ENCODE measurements at places on chromosomes 5 and 9.

- DNase-seq, result peak; percentile 96
Observed at GRCh38 chr9:95793924-95794828, 81.3 kb upstream of the ERCC6L2 start.

DNA sequence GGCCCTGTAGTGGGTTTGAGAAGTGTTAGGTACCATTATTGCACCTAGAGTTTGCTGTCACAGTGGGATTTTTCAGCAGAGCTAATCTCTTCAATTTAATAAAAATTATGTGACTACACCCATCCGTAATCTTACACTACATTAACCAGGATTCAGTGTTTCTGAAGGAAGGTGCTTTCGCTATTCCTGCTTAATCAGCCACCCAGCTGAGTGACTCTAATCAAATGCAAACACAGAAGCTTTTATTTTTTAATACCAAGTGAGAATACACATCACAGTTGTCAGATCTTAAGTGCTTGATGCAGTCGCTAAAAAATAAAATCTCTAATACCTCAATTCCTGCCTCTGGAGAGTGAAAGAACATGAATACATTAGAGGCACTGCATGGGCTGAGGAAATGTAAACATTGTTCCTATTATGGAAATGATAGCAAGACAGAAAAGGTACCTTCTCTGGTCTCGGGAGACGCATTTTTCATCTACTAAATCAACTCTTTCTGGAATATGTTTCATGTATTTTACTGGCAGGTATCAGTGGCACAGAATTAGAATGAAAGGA, 125.7 kb downstream of the SEMA6A start:
- DNase-seq, result no peak

DNA sequence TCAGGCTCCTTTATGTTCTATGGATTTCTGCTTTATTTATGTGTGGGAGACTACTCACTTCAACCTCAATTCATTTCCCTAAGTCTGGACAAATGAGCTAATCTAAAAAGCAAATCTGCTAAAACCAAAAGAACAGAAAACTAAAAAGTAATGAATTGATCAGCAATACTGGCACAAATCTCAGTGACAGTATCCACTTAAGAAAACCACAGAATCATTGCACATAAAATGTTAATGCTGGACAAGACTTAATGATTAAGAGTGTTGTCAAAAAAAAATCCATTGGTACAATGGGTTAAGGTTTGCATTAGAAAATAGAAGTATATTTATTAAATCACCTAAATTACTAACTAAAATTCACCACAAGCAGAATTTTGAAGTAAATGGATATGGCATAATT, 147.6 kb downstream of the EDIL3 start:
- no peak for DNase-seq

- peak; percentile 77 for DNase-seq
Observed at GRCh38 chr9:13088720-13089427, 190.6 kb downstream of the MPDZ start.

DNA sequence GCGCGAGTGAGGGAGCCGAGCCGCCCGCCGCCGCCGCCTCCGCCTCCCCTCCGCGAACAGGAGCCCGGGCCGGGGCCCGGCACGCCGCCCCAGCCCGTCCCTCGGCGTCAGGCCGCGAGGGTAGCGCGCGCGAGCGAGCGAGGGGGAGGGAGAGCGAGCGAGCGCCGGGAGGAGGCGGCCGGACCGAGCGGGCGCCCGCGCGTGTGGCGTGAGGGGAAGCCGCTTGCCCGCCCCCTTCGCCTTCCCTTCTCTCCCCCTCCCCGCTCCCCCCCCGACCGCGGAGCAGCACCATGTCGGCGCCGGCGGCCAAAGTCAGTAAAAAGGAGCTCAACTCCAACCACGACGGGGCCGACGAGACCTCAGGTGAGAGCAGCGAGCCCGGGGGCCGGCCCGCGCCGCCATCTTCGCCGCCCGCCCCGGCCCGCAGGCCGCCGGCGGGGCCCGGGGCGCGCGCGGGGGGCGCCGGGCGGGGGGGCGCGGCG, 312 bp downstream of the SET start:
- DNase-seq, result no peak

GRCh38 chr9:130824643-130825350, 10.3 kb upstream of the ABL1 start:
- DNase-seq, result peak; percentile 94

DNA sequence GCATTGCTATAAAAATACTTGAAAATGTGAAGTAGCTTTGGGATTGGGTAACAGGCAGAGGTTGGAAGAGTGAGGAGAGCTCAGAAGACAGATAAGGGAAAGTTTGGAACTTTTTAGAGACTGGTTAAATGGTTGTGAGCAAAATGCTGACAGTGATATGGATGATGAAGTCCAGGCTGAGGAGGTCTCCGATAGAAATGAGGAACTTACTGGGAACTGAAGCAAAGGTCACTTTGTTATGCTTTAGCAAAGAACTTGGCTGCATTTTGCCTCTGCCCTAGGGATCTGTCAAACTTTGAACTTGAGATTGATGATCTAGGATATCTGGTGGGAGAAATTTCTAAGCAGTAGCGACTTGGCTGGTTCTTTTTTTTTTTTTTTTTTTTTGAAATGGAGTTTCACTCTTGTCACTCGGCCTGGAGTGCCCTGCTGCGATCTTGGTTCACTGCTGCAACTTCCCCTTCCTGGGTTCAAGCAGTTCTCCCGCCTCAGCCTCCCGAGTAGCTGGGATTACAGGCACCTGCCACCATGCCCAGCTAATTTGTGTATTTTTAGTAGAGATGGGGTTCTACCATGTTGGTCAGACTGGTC, 998.9 kb downstream of the TLE1 start:
- no peak for DNase-seq

DNA sequence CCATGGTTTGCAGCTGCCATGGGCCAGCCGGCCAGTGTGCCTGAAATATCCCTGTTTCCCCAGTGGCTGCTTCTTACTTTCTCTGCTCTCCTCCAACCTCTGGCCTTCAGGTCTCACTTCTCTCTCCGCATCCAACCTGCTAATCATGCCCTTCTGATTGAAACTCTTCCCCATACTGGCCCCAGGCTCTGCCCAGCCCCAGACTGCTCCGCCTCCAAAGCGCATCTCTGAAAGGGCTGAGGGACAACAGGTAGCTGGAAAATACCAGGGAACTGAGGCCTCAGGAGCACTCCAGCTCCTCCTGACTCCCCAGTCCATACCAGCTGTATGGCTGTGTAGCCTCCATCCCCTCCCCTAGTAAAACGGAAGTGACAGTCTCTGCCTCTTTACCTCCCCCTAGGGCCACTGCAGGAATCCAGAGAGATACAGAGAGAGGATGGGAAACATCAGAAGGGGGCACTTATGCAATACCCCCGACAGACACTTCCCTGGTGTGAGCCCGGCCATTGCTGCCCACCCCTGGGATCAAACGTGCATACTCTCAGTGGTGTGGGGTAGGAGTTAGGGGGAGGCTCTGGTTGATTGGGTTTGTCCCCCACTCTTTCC, 34.2 kb downstream of the PAX5 start:
- DNase-seq, result no peak

GRCh38 chr5:81068635-81069034, 108.5 kb downstream of the RASGRF2 start:
- DNase-seq, result no peak

GRCh38 chr9:125142560-125143376, 560 bp downstream of the SCAI start:
- DNase-seq, result no peak

DNA sequence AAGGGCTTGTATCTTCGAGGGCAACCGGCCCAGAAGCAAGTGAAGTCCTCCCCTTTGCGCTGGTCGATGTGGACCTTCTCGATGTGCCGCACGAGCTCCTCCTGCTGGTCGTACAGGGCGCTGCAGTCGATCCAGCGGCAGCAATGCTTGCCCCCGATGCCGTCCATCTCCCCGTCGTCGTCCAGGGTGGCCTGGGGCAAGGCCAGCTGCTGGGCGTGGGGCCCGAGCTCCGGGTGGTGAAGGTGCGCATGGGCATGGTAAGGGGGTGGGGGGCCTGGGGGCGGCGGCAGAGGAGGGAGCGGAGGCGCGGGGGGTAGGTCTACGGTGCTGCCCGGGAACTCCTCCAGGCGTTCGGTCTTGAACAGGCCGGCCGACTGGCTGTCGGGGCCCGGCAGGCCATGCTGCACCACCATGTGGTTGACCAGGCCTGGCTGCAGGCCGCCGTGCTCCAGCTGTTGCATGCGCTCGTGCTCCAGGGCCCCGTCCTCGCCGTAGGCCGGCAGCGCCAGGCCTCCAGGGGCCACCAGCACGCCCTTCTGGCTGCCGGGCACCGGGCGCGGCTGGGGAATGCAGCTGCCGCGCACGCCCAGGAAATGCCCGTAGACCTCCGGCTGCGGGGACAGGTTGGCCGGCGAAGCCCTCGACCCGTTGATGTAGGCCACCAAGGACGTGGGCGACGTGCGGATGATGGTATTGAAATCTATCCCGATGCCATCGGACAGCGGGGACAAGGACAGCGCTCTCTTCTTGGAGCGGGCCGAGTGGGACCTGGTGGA, 181.8 kb downstream of the GLIS3 start:
- DNase-seq, result no peak

- DNase-seq, result peak; percentile 38
Observed at GRCh38 chr9:122446819-122447484, 30.8 kb downstream of the OR1J1 start.

DNA sequence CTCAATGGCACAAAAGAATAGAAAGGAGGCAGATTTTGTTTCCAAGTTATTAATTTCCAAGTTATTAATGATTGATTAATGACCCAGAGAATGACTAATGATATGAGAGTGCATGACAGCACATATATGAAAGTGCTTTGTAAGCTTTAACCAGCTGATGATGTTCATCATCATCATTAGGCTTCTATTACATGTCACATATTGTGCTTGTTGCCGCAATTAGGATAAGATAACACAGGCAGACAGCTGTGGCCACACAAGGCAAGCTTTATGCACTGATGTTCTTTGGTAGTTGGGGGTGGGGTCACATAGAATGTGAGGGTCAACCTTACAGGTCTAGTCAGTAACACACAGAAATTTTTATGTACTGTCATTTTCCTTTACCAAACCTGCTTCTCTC, 219.7 kb downstream of the TRPM3 start:
- DNase-seq, result no peak

- DNase-seq, result peak; percentile 59
Observed at GRCh38 chr5:112077180-112077579, 320.2 kb upstream of the NREP start.

- no peak for DNase-seq
Observed at GRCh38 chr5:10499776-10500175, 58.1 kb downstream of the ROPN1L start.

GRCh38 chr9:100375658-100376057, 22.9 kb upstream of the TEX10 start:
- DNase-seq, result no peak

- no peak for DNase-seq
Observed at GRCh38 chr5:99724732-99725290, 796.0 kb upstream of the CHD1 start.

- peak; percentile 39 for DNase-seq
Observed at GRCh38 chr5:178667101-178667500, 40.3 kb upstream of the CLK4 start.
